Stimulated activated CD4-positive, alpha-beta T cell treated with anti-CD3 and anti-CD28 coated beads, Interleukin-12 subunit alpha, Interleukin-12 subunit beta, amount 100 ng/mL, for 48 hours (primary cell): ENCODE measurements at places on chromosomes 12 and 14.

GRCh38 chr12:46965880-46966279 lies 113.5 kb upstream of the PCED1B start:
- no peak for DNase-seq

DNA sequence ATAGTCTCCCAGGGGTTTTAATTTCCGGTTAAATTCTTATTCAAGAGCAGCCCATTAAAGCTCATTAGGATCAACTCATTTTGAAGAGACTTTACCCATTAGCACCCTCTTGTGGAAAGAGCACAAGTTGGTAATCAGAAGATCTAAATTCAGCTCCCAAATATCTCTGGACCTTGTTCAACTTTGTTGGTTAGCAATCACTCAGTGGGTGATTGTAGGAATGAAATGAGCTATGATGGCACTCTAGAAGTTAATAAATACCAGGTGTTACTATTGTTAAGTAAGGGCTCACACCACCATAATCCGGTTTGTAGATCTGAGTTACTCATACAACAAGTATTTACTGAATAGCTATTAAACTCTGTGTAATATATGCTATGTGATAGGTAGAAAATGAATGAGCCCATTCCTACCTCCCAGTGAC lies 42.9 kb downstream of the TRIP11 start:
- no peak for DNase-seq

- DNase-seq = no peak
Measured at GRCh38 chr12:2126676-2127406, 74.1 kb downstream of the CACNA1C start.

- DNase-seq = no peak
Measured at GRCh38 chr14:61632807-61633206, 62.5 kb upstream of the HIF1A start.
